ENCODE measurements at places on chromosomes 5 and 9. TPM values are rescaled to one million over a fixed set of nuclear protein-coding genes. Genes with fewer than 3 reads are reported as not detected.

GBA2 gene
- total RNA-seq = 80.2 TPM

ARL10 gene
- 6.7 TPM for total RNA-seq

CATSPER3 gene
- 0.74 TPM for total RNA-seq

PKD2L2 gene
- total RNA-seq = not detected

DDX46 gene
- 69.0 TPM for total RNA-seq

PHAX gene
- total RNA-seq = 75.9 TPM

PCDHB3 gene
- total RNA-seq = 15.3 TPM
